ENCODE measurements at places on chromosomes 13 and 19.

- no peak for DNase-seq
Measured at GRCh38 chr13:58991826-58992477, 1171.8 kb downstream of the DIAPH3 start.

DNA sequence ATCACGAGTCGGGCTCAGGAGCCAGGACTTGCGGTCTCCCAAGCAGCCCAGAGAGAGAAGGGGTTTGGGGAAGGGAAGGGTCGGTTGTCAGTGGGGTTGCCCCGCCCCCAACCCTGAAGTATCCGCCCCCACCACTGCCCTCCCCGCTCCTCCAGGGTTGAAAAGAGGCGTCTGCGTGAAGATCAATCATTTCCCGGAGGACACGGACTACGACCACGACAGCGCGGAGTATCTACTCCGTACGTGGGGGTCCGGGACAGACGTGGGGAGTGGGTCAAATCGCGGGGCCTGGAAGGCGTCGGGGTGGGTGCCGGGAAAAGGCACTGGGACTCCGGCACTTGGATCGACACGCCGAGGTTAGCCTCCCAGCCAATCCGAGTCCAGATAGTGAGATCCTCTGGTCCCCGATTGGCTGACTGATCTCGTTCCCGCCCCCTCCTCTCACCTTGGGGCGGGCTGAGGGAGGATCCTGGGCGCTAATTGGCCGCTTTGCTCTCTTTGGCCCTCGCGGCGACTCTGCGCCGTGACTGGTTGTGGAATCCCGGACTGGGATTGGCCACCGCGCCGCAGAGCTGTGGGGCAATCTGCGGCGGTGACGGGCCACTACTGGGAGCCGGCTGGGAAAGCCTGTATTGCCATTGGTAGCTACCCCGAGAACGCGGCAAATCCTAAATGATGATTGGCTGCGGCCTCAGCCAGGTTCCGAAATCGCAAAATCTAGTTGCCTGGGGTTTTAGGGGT lies 13.3 kb upstream of the CACNG6 start:
- no peak for DNase-seq

GRCh38 chr13:75739244-75739868 lies 103.2 kb downstream of the LMO7 start:
- DNase-seq = no peak

DNA sequence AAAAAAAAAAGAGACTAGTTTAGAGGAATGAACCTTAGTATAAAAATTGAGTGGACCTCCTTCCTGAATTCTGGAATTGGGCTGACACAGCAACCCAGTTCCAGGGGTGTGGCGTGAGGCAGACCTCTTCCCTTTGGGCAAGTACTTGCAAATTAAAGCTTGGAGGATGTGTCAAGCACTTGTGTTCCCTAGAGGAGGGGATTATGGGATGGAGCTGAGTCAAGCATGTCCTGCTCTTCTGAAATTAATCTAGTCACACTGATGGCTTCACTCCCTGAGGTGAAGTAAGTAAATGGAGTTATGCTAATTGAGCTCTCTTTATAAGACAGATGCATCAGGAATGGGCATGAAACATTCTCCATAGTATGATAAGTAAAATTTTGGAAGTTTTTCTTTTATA lies 107.7 kb upstream of the HTR2A start:
- DNase-seq = no peak

- no peak for DNase-seq
Measured at GRCh38 chr19:1904860-1905109, 414 bp upstream of the ADAT3 start.

DNA sequence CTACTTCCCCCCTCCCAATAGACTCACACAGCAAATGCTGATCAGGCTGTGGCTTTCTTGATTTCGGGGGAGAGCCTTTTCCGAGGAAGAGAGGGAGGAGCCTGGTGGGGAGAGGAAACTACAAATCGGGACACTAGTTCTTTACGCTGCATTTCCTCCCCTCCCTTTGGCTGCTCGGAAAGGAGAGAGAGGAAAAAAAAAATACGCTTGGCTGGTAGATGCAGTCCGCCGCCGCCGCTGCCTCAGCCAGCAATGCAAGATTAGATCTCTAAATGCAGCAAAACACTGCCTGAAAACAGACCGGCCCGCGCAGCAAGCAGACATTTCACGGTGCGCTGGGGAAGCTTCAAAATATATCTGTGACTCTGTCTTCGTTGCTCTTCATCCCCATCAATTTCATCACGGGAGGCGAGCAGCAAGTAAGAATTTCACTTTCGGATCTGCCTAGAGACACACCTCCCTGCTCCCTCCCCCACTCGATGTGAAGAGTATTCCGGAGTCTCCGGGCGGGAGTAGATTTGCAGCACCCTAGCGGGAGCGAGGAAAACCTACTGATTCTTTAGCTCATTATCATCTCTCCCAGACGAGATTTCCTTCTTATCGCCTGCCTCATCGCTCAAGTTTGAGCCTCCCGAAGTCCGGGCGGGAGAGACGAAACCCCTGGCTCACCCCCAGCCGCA lies at the start of gene PCDH17:
Gene PCDH17 (plus strand): TSS at position 149 of the 680 bp plus-strand sequence. CDS start 803 bp downstream, outside the sequence.
- peak; percentile 45 for DNase-seq

GRCh38 chr13:33846303-33847062 lies 28.5 kb downstream of the RFC3 start:
- DNase-seq = no peak

DNA sequence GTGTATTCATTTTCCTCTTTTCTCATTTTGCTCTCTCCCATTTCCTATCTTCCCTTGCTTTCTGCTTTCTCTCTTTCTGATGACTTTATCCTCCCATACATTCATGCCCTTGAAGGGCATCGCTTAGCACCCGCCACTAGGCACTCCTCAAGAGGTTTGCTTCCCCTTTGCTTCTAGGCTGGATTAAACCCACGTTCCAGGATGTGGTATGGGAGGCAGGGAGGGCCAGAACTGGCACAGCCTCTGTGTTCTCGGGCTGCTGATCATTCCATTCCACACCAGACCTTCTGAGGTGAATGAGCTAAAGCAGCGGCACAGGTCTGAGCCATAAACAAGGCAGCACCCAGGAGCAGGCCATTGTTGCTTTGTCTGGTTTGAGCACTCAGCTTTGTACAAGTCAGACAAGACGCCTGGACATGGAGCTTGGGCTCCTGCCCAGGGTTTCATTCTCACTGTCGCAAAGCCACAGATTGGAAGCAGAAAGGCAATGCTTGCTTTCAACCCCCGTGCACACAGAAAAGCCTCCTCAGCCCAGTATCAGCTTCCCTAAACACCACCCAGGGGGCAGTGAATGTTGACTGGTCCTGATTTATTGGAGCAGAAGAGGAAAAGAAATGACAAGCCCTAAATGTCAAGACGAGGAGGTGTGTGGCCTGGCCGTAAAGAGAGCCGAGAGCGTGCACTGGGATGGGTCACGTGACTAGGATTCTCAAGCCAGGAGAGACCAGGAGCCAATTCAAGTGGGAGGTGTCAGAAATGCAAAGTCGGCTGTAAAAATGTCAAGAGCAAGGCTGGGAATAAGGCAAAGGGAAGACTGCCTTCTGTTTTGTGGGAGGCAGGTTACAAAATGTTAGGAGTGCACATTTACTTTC lies 218.0 kb upstream of the SERP2 start:
- DNase-seq = no peak

- no peak for DNase-seq
Measured at GRCh38 chr19:34925278-34925855, 1.3 kb upstream of the ZNF30 start.

DNA sequence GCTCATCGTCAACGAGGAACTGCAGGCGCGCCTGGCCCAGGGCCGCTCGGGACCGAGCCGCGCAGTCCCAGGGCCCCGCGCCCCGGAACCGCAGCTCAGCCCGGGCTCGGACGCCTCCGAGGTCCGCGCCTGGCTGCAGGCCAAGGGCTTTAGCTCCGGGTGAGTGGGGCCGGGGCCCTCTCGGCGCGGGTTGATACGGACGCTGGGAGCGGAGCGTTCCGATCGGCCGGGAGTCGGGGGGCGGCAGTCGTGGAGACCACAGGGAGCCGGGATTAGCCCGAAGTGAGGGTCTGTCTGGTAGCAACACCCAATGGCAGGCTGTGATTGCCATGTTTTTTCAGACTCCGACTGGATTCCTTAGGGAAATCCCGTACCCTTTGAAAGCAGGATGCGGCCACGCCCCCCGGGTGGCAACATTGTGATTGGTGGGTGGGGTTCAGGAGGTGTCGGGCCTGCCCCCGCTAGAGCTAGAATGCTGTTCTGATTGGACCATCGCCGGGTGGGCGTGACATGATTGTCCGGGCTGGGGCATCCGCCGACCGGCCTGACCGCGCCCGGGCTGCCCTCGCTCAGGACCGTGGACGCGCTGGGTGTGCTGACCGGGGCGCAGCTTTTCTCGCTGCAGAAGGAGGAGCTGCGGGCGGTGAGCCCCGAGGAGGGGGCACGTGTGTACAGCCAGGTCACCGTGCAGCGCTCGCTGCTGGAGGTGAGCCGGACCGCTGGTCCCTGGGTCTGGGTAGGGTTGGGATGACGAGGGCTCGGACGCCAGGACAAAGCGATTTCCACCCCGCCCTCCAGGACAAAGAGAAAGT lies 11.3 kb downstream of the EPS8L1 start:
- peak; percentile 94 for DNase-seq

DNA sequence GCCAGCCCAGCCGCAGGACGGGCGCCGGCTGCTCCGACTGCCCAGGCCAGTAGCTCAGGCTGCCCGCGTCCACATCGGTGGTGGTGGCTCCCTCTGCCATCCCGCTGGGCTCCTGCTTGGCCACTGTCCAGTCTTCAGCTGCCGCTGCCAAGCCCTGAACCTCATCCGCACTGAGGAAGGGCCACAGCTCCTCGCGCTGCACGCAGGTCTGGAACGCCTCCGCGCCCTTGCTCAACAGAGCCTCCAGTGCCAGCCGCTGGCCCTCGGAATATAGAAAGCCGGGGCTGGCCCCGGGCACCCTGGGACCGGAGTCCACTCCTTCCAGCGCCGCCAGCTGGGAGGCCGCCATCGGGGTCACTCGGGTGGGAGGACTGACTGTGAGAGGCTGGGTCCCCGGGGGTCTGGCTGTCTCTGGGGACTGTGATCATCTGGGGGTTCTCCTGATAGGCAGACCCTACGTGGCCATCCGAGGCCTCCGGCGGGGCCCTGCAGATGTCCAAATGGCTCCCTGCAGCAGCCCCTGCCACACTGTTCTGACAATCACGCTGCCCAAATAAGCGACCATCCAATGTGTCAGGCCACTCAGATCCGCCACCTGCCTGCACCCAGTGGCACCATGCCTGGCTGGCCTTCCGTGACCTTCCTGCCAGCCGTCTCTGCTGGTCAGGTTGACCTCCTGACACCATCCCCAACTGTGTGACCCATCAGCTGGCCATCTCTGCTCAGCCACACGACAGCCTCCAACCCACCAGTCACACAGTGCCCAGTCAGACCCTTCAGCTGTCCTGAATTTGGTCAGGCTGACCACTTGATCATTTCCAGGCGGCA lies 1.6 kb downstream of the FAM83E start:
- DNase-seq = no peak

DNA sequence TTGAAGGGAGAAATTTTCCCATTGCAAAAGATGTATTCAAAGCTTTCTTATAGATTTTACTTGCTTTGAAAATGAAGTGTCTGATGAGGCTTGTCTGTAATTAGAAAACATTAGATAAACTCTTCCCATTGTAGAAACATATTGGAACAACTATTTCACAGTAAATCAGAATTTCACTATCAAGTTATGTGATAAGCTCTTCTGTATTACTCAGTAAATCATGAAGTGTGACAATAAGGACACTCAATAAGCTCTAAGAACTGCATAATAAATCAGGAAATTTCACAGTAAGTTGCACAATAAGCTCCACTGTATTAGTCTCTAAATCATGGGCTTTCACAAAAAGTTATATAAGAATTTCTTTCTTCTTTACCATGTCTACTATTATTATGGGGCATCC lies 1546.6 kb downstream of the SLITRK5 start:
- DNase-seq = no peak

DNA sequence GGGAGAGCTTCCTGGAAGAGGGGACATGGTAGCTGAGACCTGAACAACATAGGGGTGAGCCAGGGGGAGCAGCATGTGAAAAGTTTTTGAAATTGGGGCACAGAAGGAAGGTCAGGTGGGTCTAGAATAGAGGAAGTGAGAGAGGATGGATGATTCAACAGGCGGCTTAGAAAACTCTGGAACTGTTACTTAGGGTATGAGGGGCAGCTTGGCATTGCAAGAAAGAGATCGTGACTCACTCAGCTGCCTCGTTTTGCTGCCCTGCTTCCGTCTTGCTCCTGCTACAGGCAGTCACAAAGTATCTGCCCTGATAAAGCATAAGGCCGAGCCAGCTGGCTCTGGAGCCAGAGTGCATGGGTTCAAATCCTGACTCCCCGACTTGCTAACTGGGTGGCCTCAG lies 1.3 kb upstream of the CEACAM20 start:
- DNase-seq = no peak

DNA sequence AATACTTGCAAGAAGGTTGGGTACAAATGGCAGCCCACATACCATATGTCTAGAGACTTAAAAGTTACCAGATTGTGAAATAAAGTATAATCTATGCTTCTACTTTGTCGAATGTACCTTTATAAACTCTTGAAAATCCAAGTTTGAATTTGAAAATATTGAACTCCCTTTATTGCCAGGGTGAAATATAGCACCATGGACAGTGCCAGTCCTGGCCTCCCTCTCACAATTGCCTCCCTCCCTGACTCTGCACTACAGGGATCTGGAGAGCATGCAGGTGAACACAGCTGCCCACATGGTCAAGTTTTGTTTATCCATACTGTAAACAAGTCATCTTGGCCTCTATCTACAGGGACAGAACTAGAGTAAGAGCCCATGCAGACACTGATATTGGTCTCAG lies 394.1 kb upstream of the SLITRK6 start:
- no peak for DNase-seq

DNA sequence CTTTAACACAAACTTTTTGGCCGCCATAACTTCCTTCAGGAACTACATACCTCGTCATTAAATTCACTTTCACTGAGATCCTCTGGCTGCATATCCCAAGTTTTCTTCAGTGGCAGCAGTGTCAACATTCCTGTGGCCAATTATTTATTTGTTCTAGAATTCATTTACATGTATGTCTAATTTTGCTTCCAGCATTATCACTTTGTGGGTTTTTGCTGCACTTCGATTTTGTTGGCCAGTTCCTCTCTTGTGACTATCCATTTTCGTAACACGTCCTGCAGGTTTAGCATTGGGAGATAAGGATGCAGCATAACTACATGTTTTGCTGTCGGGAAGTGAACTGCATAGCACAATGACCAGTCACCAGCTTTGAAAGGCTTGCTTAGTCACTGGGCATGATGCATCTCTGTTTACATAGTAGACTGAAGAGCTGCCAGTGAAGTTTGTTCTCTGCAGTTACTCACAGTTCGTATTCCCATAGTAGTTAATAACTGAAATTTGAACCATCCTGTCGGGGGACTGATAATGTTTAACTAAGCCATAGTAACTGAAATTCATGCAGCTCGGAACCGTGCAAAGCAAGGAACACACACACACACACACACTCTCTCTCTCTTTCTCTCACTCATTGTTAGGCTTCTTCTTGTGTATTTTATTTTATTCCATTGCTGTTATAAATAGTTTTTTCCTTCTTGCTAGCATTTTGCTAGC lies 28.3 kb downstream of the ZNF507 start:
- no peak for DNase-seq

DNA sequence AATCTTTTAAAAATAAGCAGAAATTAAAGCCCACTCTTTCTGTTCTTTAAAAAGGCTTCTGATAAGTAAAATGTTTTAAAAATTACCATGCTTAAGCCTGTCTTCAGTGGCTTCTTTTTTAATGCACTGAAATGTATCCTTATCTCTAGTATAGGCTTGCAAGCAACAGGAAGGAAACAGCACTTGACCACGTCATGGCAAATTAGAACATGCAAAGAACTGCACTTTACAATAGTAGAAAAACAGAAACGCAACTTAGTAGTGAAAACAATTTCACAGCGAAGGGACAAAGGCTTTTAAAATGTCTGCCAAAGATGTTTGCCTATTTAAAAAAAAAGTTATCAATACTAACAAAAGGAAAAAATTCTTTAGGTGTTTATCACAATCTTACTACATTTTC lies 36.3 kb downstream of the ELF1 start:
- DNase-seq = peak; percentile 19

All from NCI-H1436 (cell line).